ENCODE measurements at places on chromosomes 16 and 17.

DNA sequence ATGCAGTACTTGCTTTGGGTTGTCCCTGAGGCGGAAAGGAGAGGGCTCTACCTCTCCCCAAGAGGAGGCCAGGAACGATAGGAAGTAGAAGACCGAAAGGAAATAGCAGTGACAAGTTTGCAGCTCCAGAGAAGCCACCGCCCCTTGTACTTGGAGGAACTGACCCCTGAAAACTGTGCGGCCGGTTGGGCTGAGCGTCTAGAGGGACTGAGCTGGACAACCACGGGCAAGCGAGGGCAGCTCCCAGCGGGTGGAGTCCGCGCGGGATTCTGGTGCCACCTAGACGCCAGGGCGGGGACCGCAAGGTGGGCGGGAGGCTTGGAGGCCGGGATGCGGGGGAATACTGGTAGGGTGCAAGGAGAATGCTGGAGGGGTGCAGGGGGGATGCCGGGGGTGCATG is 1.3 kb upstream of the SLC6A4 start:
- DNase-seq = no peak

- DNase-seq = no peak
These were observed at the start of gene STAT5B for GRCh38 chr17:42276359-42276608. TSS of gene STAT5B (minus strand) at chr17:42276391. CDS start at chr17:42232127, 44,264 bp downstream.

GRCh38 chr17:73800893-73801292 is 156.6 kb upstream of the SDK2 start:
- DNase-seq = no peak

- DNase-seq = no peak
These were observed 7.0 kb upstream of the FAM83G start for GRCh38 chr17:19011581-19011980.

GRCh38 chr16:73364413-73364812 is 316.5 kb upstream of the ZFHX3 start:
- DNase-seq = no peak

DNA sequence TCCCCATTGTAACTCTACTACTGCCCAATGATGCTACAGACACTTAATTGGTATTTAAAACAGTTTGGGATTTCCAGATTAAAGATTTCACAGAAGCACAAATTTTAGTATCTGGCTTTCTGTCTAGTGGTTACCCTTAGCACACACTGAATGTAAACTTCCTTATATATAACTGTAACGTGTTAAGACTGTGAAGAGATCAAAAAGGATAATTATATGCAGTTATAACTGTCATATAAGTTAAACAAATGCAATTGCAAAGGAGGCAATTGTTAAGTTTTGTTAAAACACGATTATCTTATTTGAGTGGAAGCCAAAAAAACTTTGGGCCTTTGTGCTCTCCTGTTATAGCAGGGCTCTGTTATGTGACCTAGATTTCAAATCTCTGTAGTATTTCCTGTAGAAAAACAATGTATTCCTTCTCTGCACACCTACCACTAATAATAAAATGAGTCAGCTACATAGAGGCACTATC is 147.9 kb downstream of the STXBP4 start:
- no peak for DNase-seq

DNA sequence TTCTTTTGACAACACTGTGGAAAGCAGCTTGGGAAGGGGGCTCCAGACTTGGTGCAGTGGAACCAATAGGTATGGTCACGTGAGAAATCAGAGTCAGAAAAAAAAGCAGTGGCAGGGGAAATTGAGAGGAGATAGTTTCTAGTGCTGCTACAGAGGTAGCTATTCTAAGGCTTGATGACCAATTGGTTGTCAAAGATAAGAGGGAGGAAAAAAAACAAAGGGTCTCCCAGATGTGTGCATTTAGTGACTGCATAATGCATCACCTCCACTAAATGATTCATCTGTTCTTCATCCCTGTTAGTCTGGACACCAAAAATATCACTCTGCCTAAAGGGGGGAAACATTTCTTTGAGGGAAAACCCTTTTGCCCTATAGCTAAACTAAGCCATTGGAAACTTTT is 56.5 kb downstream of the PIGL start:
- DNase-seq = no peak

GRCh38 chr17:55420776-55421178 is 858 bp downstream of the MMD start:
- DNase-seq = peak; percentile 6

DNA sequence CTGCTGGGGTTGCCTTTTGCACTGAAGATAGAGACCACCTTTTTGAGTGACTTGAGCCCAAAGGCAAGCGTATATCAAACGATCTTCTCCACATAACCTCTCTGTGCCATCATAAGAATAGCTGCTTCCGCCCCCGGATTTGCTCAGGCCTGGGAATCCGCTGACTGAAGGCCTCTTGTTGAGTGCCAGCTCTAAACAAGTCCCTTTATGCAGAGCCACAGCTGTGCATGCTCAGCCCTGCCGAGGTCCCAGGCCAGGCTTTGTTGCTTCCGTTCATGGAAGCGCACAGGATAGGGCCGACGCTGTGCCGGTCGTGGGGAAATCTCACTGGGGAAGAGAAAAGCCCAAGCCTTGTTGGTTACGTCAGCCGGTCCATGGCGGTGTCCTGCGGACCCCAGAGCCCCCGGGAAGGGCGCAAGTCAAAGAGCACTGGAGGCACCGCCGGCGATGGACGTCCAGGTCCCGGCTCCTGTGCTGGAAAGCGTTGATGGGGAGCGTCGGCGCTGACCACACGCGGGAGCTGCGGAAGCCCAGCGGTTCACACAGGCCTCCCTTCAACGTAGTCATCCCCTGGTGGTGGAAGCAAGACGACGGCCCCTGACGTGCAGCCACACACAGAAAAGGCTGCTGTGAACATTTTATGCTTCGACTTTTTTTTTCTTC is 23.5 kb upstream of the RPL13 start:
- no peak for DNase-seq

DNA sequence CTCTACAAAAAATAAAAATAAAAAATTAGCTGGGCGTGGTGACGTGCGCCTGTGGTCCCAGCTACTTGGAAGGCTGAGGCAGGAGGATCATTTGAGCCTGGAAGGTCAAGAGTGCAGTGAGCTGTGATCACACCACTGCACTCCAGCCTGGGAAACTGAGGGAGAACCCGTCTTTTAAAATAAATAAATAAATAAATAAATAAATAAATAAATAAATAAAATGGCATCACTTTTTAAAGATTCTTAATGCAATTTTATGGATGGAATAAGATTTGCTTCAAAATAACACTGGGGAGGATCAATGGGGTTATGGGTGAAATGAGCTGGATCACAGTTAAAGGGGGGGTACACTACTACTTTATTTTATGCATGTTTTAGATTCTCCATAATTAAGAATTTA is 14.9 kb downstream of the GDE1 start:
- DNase-seq = no peak

DNA sequence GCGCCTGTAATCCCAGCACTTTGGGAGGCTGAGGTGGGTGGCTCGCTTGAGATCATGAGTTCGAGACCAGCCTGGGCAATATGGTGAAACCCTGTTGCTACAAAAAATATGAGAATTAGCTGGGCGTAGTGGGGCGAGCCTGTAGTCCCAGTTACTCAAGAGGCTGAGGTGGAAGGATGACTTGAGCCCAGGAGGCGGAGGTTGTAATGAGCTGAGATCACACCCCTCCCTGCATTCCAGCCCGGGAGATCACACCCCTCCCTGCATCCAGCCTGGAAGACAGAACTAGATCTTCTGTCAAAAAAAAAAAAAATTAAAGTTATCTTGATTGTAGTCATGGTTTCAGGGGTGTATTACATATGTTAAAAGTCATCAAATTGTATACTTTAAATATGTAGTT is 26.8 kb upstream of the GLG1 start:
- no peak for DNase-seq

DNA sequence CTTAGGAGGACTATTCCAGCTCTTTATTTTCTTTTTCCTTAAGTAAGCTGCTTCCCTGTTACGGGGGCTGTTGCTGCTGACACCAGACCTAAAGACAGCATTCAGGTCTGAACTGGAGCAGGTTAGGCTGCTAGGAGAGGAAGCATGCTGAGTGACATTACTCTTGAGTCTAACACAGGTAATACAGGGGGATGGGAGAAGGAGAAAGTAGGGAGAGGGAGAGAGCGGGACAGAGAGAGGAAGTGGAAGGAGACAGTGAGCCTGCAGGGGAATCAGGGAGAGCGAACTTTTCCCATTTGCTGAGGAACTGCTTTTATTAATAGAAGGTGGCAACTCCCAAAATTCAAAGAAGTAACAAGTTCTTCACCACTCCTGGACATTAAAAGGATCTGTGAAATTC is 130.9 kb downstream of the PARN start:
- no peak for DNase-seq

GRCh38 chr17:75634376-75634740 is 1.1 kb downstream of the SMIM5 start:
- DNase-seq = no peak

GRCh38 chr16:30413112-30413806 is 5.9 kb downstream of the ZNF771 start:
- no peak for DNase-seq

DNA sequence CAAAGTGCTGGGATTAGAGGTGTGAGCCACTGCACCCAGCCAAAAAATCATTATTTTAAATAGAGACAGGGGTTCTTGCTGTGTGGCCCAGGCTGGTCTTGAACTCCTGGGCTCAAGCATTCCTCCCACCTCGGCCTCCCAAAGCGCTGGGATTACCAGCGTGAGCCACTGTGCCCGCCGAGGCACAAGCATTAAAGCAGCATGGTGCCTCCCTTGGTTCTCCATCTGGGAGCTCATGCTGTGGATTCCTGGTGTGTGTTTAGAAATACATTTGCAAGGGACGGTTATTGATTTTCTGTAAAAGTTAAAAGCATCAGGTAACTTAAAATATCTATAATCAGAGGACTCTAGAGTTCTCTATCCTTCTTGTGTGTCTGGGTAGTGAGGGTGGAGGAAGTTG is 14.7 kb upstream of the CAPN15 start:
- no peak for DNase-seq

- DNase-seq = no peak
These were observed 36.3 kb downstream of the MYH3 start for GRCh38 chr17:10620823-10621222.

DNA sequence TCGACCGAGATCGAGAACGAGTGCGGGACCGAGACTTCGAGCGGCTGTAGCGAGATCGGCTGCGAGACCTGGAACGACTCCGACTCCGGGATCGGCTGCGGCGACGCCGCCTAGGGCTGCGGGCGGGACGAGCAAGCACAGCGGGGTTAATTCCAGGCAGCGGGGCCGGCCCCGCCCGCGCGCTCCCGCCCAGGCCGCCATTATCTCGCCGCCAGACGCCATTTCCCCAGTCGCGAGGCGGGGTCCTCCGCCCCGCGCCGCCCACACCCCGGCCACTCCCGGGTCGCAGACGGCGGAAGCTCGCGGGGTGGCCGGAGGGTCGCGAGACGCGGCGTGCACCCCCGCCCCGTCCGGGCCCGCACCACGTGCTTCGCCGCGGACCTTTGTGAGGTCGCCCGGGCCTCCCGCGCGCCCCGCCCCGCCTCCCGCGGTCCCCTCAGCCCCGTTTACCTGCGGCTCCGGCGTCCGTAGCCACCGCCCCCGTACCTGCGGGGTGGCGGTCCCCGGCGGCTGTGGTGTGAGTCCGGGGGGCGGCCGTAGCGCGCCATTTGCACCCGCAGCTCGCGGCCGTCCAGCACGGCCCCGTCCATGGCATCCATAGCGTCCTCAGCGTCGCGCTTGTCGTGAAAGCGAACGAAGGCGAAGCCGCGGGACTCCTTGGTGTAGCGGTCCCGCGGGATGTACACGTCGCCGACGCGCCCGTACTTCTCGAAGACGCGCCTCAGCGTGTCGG is 616 bp downstream of the SRSF2 start:
- peak; percentile 60 for DNase-seq

GRCh38 chr16:50839920-50840729 is 98.2 kb downstream of the CYLD start:
- DNase-seq = no peak

GRCh38 chr17:13647543-13648021 is 45.9 kb upstream of the HS3ST3A1 start:
- no peak for DNase-seq

DNA sequence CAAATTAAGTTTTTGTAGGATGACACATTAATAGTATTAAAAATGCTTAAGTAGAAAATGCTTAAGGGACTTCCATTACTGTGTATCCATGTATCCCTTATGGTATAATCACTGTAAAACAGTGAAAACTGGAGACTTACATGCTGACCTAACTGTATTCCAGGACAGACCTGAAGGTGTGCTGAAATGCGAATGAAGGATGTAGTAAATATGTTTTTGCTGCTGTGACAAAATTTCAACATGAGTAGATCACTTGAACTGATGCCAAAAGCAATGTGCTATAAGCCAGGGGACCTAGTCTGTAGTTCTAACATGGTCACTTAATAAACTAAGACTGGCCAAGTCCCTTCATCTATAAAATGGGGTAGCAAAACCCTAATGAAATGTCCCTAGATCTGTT is 142.0 kb upstream of the CORO6 start:
- no peak for DNase-seq

GRCh38 chr16:87652799-87653198 is 50.5 kb downstream of the JPH3 start:
- no peak for DNase-seq

DNA sequence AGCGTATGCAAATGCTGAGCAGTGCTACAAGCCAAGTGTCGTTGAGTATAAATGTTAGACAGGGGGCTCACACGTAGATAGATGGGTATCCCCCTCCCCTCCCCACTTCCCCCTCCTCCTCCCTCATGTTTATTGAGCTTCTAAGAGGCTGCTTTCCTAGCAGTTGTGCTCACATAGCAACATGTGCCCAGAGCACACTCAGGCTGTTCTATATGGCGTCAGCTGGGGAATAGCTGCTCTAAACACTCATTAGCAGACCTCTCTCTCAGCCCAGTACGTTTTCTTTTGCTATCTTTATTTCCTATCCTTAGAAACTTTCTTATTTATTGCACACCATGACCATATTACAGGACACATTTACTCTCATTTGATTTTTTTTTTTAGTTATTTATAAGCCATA is 1.8 kb downstream of the KCNJ2 start:
- no peak for DNase-seq

DNA sequence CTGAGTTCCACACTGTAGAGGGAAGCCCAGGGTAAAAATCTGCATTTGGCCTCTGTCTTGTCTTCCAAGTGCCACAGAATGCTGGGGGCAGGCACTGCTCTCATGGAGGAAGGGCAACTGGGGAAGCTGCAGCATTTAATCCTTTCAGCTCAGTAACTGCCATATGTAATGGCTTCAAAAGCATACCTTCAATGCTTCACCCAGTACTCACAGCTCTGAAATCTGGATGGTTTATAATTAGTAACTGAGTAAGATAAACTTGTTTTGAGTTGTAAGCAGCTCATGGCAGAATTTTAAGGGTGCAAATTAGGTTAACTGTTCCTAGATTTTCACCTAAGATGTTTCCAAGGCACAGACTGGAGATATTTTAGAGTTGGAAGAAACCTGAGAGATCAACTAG is 24.5 kb downstream of the PMP22 start:
- no peak for DNase-seq

GRCh38 chr16:1401758-1402154 is 12.7 kb downstream of the UNKL start:
- no peak for DNase-seq
